ENCODE measurements at places on chromosomes 5 and 9. TPM values are rescaled to one million over a fixed set of nuclear protein-coding genes. Genes with fewer than 3 reads are reported as not detected.
A peak's percentile ranks its signal among the peaks of the same experiment; 100 is the strongest.

The ANKRD34B gene
- 0.62 TPM for total RNA-seq

The FOXD4L4 gene
- 0.13 TPM for total RNA-seq

The LRRC26 gene
- total RNA-seq = not detected

The CARD6 gene
- 3.7 TPM for total RNA-seq

The FOXD1 gene
- 0.33 TPM for total RNA-seq

- peaks cover 4% of the 10 kb centered on the region for H3K36me3 ChIP-seq
- DNase-seq = no peak
- H3K4me1 ChIP-seq = peaks cover 63% of the 10 kb centered on the region
- no peak overlapping the region for H3K4me3 ChIP-seq
Measured at GRCh38 chr5:71695595-71695994, 23.5 kb upstream of the CARTPT start.

- H3K27me3 ChIP-seq = peaks cover 37% of the 10 kb centered on the region
- peaks cover 28% of the 10 kb centered on the region for H3K4me1 ChIP-seq
Measured at GRCh38 chr5:181221792-181222629, 1.1 kb upstream of the TRIM41 start.

GRCh38 chr5:158642879-158643278 lies 456.8 kb downstream of the EBF1 start:
- H3K27me3 ChIP-seq = no peaks in the 10 kb centered on the region
- no peaks in the 10 kb centered on the region for H3K36me3 ChIP-seq
- H3K27ac ChIP-seq = no peak overlapping the region
- no peak overlapping the region for H3K4me3 ChIP-seq

DNA sequence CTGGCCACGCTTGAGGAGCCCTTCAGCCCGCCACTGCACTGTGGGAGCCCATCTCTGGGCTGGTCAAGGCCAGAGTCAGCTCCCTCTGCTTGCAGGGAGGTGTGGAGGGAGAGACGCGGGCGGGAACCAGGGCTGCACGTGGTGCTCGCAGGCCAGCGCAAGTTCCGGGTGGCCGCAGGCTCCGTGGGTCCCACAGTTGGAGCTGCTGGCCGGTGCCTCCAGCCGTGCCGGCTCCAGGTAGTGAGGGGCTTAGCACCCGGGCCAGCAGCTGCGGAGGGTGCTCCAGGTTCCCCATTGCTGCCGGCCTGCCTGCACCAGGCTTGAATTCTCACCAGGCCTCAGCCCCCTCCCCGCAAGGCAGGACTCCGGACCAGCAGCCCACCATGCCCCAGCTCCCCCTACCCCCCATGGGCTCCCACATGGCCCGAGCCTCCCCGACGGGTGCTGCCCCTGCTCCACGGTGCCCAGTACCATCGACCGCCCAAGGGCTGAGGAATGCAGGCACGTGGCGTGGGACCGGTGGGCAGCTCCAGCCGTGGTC lies 192.8 kb upstream of the IZUMO3 start:
- no peaks in the 10 kb centered on the region for H3K27me3 ChIP-seq
- no peak for DNase-seq
- no peak overlapping the region for H3K27ac ChIP-seq

GRCh38 chr9:135048046-135048757 lies 39.3 kb upstream of the OLFM1 start:
- H3K27ac ChIP-seq = no peak overlapping the region
- no peak overlapping the region for H3K4me3 ChIP-seq
- peaks cover 2% of the 10 kb centered on the region for H3K27me3 ChIP-seq
- H3K4me1 ChIP-seq = no peaks in the 10 kb centered on the region
- H3K36me3 ChIP-seq = no peaks in the 10 kb centered on the region

GRCh38 chr9:21395778-21396717 lies 10.8 kb upstream of the IFNA2 start:
- no peaks in the 10 kb centered on the region for H3K36me3 ChIP-seq
- peaks cover 2% of the 10 kb centered on the region for H3K4me1 ChIP-seq
- no peak overlapping the region for H3K27ac ChIP-seq
- peak; percentile 73 for DNase-seq
- H3K27me3 ChIP-seq = peaks cover 1% of the 10 kb centered on the region

- no peak overlapping the region for H3K27ac ChIP-seq
- DNase-seq = no peak
- H3K36me3 ChIP-seq = no peaks in the 10 kb centered on the region
- no peaks in the 10 kb centered on the region for H3K27me3 ChIP-seq
- no peak overlapping the region for H3K4me3 ChIP-seq
Measured at GRCh38 chr5:98299435-98299834, 474.0 kb upstream of the RGMB start.

DNA sequence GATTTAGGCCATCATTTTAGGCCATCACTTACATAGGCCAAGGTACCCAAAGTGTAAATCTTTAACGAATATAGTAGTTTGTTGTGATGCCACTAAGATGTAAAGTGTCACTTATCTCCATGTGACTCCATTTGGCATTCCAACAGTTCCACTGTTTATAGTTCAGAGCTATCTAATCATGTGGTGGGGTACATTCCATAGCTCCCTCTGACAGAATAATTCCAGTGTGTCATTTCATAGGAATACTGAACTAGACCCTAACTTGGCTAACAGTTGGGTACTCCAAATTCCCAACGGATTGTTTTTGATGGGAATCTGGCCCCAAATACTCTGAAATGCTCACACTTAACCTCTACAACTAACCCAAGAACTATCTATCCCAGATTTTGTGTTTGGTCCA lies 76.7 kb upstream of the FST start:
- no peak overlapping the region for H3K27ac ChIP-seq
- no peak overlapping the region for H3K4me3 ChIP-seq
- H3K36me3 ChIP-seq = no peaks in the 10 kb centered on the region
- no peaks in the 10 kb centered on the region for H3K27me3 ChIP-seq
- DNase-seq = no peak
- H3K4me1 ChIP-seq = no peaks in the 10 kb centered on the region

DNA sequence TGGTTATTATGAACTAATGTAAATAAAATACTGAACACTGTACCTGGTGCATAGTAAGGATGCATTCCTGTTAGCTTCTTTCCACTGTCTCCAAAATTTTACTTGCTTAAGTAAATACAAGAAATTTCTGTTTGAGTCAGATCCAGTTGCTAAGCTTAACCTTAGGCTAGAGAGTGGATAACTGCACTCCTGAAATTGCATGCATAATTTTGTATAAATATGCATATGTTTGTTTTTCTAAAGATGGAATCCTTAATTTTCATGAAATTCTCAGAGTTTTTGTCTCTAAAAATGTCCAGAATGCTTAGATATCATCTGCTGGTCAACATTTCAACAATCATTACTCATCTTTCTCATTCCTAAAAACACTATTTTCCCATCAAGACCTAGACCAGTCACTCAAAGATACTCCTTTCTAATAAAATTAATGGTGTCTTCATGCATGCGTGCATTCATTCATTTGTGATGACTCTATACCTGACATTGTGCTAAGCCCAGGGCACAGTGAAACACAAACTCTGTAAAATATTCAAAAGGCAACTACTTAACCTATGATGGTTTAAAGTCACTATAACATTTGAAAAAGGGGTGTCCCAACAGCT lies 284.8 kb downstream of the SEC61B start:
- no peak for DNase-seq
- H3K4me1 ChIP-seq = no peaks in the 10 kb centered on the region
- no peaks in the 10 kb centered on the region for H3K36me3 ChIP-seq
- no peak overlapping the region for H3K27ac ChIP-seq
- no peaks in the 10 kb centered on the region for H3K27me3 ChIP-seq

DNA sequence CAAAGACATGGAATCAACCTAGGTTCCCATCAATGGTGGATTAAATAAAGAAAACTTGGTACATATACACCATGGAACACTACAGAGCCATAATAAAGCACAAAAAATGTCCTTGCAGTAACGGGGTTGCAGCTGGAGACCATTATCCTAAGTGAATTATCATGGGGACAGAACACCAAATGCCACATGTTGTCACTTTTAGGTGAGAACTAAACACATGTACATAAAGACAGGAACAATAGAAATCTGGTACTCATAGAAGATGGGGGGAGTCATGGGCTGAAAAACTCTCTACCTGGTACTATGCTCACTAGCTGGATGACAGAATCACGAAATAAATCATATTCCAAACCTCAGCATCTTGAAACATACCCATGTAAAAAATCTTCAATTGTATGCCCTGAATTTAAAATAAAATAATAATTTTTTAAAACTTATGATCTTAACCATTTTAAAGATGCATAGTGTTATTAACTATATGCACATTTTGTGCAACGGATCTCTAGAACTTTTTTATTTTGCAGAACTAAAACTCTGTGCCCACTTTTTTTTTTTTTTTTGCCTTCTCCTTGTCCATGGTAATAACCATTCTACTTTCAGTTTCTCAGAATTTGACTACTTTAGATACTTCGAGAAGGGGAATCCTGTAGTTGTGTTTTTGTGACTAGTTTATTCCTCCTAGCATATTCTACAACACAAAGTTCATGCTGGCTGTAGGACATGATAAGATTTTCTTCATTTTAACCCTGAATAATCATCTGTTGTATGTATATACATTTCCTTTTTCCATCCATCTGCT lies 1081.6 kb upstream of the ACO1 start:
- H3K36me3 ChIP-seq = no peaks in the 10 kb centered on the region
- DNase-seq = no peak
- H3K4me3 ChIP-seq = no peak overlapping the region
- H3K27me3 ChIP-seq = peaks cover 1% of the 10 kb centered on the region
- no peak overlapping the region for H3K27ac ChIP-seq
- peaks cover 9% of the 10 kb centered on the region for H3K4me1 ChIP-seq

DNA sequence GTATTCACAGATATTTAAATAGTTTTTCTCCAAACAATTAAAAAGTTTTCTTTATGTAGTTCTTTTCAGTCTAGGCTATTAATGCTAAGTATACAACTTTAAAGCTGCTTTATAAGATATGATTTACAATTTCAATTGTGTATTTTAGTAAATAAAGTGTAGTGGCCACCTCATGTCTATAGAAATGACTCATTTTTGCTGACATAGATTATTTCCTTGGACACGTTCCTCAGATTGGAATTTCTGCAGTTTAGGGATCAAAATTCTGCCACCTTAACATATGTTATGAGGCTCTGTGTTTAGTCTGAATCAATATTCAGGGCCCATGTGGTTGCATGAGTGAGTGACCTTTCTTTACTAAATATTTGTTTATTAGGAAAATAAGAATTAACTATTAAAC lies 750.2 kb downstream of the IRX1 start:
- H3K4me3 ChIP-seq = no peak overlapping the region
- no peak overlapping the region for H3K27ac ChIP-seq
- H3K36me3 ChIP-seq = no peaks in the 10 kb centered on the region
- no peaks in the 10 kb centered on the region for H3K4me1 ChIP-seq

DNA sequence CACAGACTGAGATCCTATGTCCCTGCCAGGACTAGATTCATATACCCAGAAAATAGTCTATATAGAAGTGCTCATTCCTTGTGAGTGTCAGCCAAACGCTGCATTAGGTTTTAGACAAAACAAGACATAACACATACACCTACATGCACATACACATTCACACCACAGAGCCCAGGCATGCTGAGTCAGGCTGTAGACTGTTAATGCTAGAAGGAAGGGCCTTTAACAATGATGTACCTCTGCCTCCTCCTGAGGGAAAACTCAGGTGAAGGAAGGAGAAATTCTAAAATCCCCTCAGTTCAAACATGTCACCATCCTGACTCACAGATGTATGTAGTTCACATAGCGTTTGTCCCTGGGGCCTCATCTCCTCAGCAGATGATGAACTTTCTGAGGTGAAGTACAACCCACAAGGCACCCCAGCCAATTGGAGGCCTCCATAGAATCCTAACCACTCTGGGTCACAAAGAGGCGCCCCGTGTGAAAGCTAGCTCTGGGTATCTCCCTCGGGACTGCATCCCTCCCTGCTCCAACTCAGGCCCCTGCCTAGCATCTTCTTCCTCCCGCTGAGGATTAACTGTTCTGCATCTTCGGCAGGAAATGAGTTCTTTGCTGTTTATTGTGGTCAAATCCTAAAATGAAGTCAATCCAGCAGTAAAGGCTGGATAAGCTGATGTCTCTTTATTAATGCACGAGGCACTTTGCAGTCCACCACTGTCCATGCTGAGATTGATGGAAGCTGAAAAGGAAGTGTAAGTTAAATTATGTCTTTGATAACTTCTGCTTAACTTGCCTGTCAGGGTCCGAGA lies 40.8 kb upstream of the FSTL4 start:
- DNase-seq = no peak
- H3K36me3 ChIP-seq = no peaks in the 10 kb centered on the region
- H3K27ac ChIP-seq = no peak overlapping the region
- no peaks in the 10 kb centered on the region for H3K27me3 ChIP-seq
- H3K4me3 ChIP-seq = no peak overlapping the region
- H3K4me1 ChIP-seq = no peaks in the 10 kb centered on the region

DNA sequence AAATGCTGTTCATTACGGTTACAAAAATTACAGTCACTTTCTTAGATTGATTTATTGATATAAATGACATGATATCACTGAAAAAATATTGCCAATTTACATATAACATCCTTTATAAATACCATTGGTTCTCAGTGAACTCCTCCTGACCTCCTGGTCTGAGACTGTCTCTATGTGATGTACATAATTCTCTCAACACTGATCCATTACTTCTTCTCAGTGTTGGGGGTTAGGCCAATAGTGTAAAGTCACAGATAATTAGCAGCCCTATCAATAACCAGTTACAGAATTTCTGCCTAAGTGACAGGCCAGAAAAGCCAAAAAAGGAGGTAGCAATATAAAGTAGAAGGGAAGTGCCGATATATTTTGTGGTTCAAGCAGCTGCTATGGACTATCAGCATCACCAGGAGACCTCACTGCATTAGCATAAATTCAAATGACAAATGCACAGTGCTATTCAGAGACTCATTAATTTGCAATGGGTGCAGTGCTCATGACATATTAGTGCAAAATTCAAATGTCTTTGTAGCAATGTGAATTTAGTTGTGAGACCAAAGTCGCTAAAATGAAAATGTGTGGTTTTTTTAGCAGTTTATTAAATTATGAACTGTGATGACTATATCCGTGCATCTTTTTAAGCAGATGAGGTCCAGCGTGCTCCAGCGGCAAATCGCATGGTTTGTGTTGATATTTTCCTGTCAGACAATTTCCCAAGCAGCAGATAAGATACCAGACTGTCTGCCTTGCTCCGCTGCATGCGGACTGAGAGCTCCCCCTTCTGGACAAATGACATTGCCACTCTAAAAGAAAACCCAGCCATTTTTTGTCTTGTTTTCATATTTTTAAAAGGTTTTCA lies 144.6 kb downstream of the CETN3 start:
- no peaks in the 10 kb centered on the region for H3K27me3 ChIP-seq
- no peaks in the 10 kb centered on the region for H3K36me3 ChIP-seq
- H3K4me3 ChIP-seq = no peak overlapping the region
- H3K4me1 ChIP-seq = peaks cover 3% of the 10 kb centered on the region
- peak; percentile 64 for DNase-seq

- no peaks in the 10 kb centered on the region for H3K4me1 ChIP-seq
- DNase-seq = no peak
- H3K36me3 ChIP-seq = peaks cover 3% of the 10 kb centered on the region
- H3K4me3 ChIP-seq = no peak overlapping the region
- no peak overlapping the region for H3K27ac ChIP-seq
- H3K27me3 ChIP-seq = peaks cover 20% of the 10 kb centered on the region
Measured at GRCh38 chr5:569358-569867, 42.7 kb upstream of the CEP72 start.

GRCh38 chr9:95273369-95274022 lies 44.0 kb downstream of the FANCC start:
- no peak for DNase-seq
- H3K36me3 ChIP-seq = peaks cover 3% of the 10 kb centered on the region
- H3K4me3 ChIP-seq = no peak overlapping the region
- no peak overlapping the region for H3K27ac ChIP-seq
- H3K4me1 ChIP-seq = no peaks in the 10 kb centered on the region

- H3K36me3 ChIP-seq = no peaks in the 10 kb centered on the region
- no peaks in the 10 kb centered on the region for H3K4me1 ChIP-seq
- H3K27ac ChIP-seq = no peak overlapping the region
- no peaks in the 10 kb centered on the region for H3K27me3 ChIP-seq
Measured at GRCh38 chr5:118303296-118303695, 685.1 kb downstream of the DTWD2 start.
